Prostate gland (tissue), 2 donors: ENCODE measurements at places on chromosomes 4 and X.

DNA sequence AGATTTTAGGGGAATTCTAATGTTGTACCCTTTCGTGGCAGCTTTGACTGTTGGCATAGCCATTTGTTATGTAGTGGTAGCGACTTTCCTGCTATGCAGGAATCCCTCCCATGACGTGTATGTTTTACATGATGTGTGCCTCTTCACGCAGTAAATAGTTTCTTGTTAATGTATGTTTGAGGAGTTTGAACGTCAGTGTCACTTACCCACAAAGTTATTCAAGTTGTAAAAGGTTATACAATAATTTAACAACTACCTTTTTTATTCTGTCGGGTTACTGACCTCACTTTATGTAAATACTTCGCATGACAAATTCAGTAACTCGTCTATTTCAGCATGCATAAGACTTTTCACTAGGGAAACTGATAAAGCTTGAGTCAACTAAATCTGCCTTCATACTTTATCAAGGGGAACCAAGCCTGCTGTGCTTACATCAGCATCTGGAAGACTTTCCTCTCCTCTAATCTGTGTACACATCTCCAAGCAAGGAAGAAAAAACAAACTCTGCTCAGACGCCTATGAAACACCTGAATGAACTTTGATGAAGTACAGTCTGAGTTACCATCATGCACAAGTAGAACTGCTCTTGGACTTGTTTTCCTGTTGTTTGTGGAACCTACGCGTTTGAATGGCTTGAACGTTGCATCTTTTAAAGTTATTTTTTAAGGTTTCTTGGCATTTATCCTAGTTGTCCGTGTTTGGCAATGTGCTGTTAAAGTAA is 61.2 kb downstream of the SLC9A6 start:
- no peak for DNase-seq

- no peak for DNase-seq
Measured at GRCh38 chr4:169530048-169530447, 82.3 kb downstream of the NEK1 start.

- DNase-seq: no peak
Measured at GRCh38 chrX:49191574-49192011, 5.4 kb upstream of the PRICKLE3 start.

GRCh38 chr4:158827543-158827981 is 58.7 kb downstream of the FNIP2 start:
- no peak for DNase-seq

DNA sequence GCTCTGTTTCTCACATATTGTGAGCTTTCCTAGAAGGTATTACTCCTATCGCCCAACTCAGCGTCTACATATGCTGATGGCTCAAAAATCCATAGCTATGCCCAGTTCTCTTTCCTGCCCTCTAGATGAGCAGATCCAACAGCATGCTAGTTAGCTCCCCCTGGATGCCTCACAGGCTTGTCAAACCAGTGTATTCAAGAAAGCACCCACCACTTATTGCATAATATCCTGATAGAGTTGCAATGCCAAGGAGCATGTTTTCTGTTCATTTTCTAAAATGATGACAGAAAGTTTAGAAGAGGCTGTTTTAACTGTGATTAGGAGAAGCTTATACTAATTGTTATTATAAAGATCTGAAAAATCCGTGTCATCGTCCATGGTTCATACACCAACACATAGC is 1.9 kb upstream of the PACRGL start:
- no peak for DNase-seq

- no peak for DNase-seq
Measured at GRCh38 chrX:1592470-1593142, 1.2 kb downstream of the AKAP17A start.

GRCh38 chrX:13934731-13935130 is 95.0 kb downstream of the GEMIN8 start:
- DNase-seq: no peak

DNA sequence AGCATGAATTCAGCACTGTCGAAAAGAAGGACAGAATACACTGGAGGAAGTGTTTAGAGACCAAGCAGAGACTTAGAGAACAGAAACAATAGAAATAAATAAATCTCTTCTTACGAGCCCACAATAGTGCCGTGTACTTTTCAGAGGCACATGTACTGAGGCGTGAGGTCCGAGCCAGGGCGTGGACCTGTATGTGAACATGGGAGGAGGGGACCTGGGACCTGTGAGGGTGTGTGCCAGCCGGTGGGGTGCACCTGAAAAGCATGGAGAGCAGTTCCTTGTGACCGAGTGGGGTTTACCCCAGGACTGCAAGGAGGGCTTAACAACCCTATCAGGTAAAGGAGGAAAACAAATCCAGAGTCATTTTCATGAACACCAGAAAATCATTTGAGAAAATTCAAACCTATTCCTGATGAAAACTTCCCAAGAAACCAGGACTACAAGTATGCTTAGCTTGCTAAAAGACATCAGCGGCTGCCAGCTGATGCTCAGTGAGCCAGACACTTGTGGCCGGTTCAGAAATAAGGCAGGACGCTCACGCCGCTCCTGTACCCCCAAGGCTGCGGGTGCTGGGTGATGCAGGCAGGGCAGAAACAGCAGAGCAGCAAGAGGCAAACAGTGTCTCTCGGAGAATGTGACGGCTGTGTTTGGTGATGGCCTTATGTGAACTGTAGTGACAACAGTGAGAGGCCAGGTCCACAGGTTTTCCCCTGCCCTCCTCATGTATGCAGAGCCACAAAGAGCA is 37.1 kb downstream of the NELFA start:
- no peak for DNase-seq
